ENCODE measurements at places on chromosomes 1 and 21.
A peak's percentile ranks its signal among the peaks of the same experiment; 100 is the strongest.

DNA sequence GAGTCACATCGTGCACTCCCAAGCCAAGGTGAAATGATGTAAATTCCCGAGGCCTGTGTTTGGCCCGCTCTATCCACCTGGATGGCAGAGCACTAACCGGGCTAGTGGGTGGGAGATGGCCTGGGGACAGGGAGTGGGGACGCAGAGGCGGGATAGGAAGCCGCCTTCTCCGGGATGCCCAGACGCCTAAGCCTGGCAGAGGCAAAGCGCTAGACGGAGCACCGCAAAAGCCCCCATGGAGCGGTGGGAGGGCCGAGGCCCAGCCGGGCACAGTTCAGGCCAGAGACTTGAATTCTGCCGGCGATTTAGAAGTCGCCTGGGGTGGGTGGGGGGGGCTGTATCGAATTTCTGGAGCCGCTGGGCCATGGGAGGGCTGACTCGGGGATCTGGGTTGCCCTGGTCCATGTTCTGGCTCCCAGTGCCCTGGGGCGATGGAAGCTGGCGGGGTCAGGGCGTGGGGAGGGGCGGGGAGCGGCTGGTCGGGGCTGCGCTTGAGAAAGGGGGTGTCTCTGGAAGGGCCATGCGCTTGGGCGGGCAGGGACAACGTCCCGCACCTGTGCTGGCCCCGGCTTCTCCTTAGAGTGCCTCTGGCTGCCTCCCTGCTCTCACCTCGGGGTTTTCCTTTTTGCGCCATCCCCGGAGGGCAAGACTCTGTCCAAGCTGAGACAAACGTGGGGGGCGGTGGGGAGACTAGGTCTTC, 28.0 kb downstream of the KIAA2013 start:
- no peak for DNase-seq

DNA sequence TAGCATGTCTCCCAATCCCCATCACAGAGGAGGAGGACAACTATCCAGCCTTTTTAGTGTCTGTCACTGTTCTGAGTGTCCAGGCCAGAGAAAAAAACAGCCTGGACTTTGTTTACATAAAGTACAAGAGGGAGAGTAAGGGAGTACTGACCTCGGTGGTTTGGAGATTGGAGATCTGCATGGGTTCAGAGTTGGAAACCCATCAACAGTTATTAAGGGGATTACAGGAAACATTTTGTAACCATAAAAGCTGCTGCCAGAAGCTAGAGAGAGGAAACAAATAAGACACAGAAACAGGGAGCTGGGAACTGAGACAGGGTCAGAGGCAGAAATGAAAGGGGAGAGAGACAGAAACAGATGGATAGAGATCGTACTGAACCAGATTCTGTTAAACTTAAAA, 131.5 kb upstream of the CTTNBP2NL start:
- no peak for DNase-seq

- no peak for DNase-seq
Observed at GRCh38 chr1:27292106-27292505, 29.9 kb upstream of the TMEM222 start.

- DNase-seq = no peak
Observed at GRCh38 chr1:245419461-245419978, 264.7 kb downstream of the KIF26B start.

- DNase-seq = no peak
Observed at GRCh38 chr1:228925691-228926090, 190.4 kb downstream of the RHOU start.

DNA sequence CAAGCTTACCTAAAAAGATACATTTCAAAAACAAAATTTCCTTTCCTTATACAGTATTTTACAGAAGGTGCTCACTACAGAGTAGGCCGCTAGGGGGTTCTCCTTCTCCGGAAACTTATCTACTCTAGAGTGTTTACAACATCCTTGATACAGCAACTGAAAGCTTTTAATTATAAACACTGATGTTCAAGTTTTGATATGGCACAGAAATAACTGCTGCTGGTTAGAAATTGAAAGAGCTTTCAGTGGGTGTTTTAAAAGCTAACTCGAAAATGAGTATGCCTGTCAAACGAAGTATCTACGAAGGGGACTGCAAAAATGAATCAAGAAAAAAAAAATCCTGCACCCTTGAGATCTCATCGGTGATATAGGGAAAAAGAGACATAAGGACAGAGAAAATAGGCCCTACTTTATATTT, 1.0 kb downstream of the YOD1 start:
- no peak for DNase-seq

DNA sequence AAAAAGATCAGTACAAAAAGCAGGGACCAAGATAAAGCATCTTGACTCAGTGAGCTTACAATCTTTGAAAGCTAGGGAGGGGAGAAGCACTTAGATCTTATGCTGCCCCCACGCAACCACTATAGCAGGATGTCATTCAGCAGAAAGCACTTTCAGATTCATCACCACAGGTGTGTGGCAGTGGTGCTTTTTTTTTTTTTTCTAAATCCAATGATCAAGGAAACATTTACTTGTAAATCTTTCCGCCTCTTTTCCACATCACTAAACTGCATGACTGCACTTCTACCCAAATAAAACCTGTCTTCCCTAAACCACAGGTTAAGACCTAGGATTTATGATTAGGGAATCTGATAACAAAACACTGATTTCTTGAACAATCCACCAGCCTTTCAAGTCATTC, 154.8 kb downstream of the SLC45A1 start:
- DNase-seq = no peak

- no peak for DNase-seq
Observed at GRCh38 chr1:155809088-155809487, 47.9 kb downstream of the GON4L start.

GRCh38 chr1:55696891-55697290, 481.7 kb upstream of the USP24 start:
- DNase-seq = no peak

DNA sequence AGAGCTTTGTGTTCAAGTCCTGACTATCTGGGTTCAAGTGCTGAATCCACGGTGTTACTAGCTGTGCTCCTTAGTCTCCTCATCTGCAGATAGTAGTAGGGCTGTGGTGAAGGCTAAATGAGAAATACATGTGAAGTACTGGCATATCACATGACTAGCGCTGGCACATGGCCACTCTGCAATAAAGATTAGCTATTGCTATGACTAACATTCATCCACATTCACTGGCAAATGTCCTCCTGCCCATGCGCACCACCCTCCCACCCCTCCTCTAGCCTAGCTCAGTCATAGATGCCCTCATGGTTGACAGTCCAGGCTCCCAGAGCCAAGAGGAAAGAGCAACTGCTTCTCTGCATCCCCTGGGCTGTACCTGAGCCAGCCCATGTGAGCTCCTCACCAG, 8.5 kb upstream of the COL8A2 start:
- DNase-seq = peak; percentile 35

GRCh38 chr21:33264561-33264960, 1.6 kb upstream of the IL10RB start:
- DNase-seq = no peak

DNA sequence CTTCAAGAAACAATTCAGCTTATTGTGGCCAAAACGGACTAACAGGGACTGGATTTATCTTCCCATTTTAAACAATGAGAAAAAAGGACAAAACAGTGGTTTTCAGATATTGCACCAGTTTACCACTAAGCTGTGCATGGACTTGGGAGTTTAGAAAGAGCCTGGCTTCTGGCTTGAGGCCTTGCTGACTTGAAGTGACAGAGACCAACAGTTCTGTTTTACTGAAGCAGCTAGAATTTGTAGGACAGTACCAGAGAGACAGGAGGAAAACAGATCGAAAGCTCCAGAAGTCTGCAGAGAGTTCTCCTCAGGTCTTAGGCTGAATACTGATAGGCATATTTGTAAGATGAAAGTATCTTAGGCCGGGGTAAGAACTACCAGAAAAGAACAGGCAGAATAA, 20.5 kb downstream of the FCRL4 start:
- no peak for DNase-seq

DNA sequence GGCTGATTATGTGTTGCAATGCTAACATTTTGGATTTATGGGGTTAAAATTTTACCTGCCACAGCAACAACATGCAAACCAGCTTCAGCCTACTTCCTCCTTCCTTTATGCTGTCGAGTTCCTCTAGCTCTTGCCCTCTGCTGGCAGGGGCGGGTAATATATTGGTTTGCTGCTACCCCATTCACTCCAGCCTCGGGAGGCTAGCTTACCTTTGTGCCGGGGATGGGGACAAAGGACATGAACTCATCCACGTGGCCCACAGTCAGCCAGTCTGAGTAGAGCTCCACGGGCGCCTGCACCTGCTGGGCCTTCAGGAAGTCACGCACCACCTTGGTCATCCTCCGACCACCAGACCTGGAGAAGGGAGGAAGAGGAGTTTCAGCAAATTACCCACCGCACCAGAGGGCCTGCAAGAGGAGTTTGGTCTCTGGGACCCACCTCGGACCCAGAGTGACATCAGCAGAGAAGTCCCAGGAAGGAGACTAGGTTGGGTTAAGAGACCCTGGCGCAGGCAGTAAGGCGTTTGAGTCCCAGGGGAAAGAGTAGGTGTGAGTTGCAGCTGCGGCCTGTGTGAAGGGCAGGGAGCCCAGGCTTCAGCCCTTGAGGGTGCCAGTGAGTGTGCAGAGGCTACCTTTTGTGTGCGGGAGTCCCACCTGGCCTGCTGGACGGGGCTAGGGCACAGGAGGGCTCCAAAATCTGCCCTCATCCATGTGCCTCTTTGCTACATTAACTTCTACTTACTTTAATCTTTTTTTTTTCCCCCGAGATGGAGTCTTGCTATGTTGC, 21.8 kb upstream of the SDHB start:
- DNase-seq = no peak

GRCh38 chr1:17610713-17611112, 71.2 kb downstream of the ARHGEF10L start:
- DNase-seq = no peak

DNA sequence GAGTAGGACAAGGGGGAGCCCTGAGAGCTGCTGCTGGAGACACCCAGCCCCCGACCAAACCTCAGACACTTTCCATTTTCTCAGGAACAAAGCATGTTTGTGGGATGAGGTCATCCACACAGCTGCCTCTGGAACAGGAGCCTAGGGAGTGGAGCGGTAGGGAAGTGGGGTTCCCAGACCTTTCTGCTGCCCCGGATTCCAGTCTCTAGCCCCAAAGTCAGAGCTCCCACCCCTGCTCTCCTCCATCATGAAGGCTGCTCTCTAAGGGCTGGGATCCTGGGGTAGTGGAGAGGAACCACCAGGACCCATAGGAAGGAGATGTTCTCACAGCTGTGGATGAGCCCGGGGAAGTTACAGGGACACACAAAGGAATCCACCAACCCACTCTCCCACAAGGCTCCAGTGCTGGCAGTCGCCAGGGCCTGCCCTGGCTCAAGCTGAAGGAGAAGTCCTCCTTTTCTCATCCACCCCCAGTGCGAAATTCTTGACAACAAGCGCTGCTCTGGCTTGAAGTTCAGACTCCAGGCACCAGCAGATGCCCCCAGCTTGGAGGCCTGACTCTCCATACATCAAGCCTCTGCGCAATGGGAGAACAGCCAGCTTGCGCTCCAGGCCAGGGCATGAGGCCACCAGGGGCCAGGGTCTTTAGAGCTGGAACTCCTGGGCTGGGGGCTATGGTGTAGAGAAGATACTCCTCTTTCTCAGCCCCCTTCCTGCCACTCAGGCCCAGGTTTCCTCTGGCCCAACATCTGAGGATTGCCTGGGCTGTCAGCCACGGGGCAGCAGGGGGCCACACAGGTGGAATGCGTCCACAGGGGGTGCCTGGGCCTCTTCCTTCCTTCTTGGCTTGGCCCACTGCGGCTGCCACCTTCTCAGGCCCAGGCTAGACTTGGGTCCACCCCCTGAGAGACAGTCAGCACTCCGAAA, 4.5 kb downstream of the FHL3 start:
- DNase-seq = no peak

- DNase-seq = no peak
Observed at GRCh38 chr1:153355445-153356071, 2.1 kb upstream of the S100A9 start.

- no peak for DNase-seq
Observed at GRCh38 chr1:1185101-1185765, 11.6 kb downstream of the TTLL10 start.

DNA sequence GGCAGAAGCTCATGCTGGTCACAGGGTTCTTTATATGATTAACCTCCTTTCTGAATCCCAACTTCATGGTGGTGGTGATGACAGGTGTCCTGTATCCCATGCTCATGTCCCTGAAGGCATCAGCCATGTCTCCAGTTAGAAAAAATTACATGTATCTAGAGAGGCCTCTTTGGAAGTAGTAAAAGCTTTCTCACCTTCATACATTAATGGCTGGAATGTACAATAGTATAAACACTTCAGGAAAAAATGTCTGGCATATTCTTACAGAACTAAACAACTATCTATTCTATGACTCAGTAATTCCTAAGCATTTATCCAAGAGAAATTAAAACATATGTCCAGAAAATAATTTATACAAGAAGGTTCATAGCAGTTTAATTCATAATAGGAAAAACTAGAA, 34.0 kb downstream of the ADAM30 start:
- no peak for DNase-seq

DNA sequence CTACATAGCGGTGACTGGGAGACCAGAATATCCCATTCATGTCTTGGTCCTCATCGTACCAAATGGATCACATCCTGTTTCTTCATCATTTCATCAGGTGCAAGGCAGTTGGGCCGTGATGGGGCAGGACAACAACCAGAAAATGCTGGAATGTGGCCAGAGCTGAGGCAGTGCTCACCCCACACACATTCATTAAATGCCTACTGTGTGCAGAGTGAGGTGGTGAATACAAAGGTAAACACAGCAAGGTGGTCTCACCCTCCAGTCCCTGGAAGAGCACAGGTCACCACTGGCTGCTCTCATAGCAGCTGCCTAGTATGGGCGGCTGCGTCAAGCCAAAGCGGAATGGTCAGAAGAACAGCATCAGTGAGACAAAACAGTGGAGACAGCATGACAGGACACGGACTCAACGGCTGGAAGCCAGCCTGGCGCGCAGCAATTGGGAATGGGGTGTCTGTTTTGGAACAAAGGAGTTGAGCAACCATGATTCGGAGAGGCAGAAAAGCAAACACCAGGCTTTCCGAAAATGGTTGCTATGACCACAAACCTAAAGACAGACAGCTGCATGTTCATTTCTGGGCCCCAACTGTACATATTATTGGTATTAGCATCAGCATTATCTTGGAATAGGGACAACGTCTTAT, 5.6 kb upstream of the ADAMTSL4 start:
- DNase-seq = no peak

GRCh38 chr21:19908390-19908789, 1089.8 kb upstream of the NCAM2 start:
- DNase-seq = no peak

DNA sequence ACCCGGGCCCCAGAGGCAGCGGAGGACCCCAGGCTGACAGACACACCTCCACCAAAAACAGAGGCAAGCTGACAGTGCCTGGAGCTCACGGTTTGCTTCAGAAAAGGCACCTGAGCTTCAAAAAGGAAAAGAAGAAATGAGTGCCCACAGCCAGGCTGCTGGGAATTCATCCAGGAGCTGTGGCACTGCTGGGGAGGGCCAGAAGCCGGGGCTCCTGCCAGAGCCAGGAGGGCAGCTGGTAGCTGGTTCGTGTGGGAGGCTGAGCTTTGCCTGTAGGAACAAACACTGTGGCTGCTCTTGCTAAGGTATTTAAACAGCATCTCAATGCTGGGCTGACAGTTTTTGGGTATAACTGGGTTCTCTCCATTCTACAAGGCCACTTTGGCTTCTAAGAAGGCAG, 19.5 kb downstream of the KCNJ6 start:
- DNase-seq = no peak
